Heart right ventricle (tissue), 16 donors: ENCODE measurements at places on chromosomes 5 and 9.

- DNase-seq = no peak
Measured at GRCh38 chr5:10825897-10826644, 65.0 kb upstream of the DAP start.

GRCh38 chr5:164300295-164300694, 794.9 kb downstream of the MAT2B start:
- DNase-seq = no peak

DNA sequence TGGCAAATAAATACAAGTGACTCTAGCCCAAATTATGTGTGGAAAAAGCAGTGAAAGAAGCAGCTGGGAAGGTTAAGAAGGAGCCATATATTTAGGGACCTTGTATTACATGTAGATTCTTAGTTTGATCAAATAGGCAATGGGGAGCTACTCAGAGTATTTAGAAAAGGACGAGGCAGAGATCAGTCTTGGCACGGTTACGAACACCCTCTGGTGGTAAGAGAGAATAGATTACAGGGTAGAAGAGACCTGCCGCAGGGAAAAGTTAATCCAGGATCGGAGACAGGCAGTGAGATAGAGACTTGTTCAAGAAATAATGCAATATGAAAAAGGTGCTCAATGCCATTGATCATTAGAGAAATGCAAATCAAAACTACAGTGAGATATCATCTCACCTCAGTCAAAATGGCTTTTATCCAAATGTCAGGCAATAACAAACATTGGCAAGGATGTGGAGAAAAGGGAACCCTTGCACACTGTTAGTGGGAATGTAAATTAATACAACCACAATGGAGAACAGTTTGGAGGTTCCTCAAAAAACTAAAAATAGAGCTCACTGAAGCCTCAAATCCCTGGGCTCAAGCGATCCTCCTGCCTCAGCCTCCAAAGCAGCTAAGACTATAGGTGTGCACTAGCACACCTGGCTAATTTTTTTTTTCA, 12.0 kb downstream of the INIP start:
- DNase-seq = peak; percentile 19

GRCh38 chr5:100424787-100425186, 110.4 kb upstream of the FAM174A start:
- no peak for DNase-seq

DNA sequence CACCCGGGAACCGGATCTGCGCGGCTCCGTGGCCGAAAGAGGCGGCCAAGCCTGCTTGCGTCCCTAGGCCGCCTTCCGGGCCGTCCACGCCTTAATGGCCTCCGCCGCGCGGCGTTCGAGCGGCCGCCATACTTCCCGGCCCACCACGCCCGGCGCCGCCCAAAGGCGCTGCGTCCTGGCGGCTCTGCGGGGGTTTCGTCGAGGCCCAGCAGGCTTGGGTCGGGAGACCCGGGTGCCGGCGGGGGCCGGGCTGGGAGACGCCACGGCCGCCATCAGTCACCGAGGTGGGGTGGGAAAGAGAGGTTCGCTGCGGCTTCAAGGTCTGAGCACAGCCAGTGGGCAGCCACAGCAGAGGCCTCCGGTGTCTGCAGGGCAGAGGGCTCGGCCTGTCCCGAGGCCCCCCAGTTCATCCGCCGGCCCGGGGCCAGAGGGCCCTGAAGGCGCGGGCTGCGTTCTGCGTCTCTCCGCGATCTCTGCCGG, 545.8 kb upstream of the CDH10 start:
- no peak for DNase-seq

DNA sequence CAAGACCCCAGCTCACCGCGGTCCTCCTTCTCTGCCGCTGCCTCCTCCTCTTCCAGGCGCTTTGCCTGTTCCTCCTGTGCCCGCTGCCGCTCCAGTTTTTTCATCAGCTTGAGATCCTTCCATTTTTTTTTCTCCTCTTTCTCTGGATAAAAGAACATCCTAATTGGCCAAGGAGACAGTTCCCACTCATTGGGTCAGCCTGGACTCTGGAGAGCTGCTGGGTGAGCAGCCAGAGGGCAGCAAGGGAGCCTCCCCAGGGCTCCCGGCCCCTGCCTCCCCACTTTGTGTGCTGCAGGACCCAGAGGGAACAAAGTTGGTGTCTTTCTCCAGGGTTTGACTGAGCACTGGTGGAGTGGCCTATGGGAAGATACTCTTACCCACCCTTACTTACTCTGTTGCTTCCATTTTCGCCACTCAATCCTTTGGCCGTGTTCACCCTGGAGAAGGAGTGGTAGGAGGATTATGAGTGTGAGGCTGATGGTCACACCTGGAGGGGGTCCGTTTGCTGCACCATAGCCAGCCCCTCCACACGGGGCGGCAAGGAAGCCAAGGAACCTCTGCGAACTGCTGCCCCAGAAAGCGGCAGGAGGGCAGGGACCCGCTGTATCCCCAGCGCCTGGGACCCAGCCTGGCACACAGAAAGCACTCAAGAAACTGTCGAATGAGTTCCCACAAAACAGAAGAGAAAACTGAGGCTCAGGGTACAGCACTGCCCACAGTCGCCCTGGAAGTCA, 708 bp downstream of the SPOUT1 start:
- DNase-seq = no peak

DNA sequence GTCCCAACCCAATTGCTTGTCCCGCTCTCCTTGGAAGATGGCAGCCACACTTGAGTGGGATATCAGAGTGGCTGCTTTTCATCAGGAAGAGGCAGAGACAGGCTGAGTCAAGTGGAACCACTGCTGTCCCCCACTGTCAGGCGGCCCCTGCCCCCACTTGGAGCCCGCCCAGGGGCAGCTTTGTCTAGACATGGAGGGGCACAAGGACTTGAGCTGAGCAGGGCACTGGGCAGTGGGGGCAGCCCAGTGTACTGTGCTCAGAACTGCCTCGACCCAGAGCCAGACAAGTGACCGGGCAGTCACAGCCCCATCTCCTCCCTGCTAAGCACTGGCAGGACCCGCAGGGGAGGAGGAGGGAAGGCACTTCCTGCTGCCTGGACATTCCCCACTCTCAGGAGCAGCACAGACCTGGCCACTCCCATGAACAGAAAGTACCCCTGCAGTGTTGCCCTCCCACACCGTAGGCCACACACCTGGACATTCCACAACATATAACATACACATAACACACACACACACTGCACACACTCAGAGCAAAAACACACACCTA, 91.0 kb downstream of the MRPL36 start:
- DNase-seq = no peak

DNA sequence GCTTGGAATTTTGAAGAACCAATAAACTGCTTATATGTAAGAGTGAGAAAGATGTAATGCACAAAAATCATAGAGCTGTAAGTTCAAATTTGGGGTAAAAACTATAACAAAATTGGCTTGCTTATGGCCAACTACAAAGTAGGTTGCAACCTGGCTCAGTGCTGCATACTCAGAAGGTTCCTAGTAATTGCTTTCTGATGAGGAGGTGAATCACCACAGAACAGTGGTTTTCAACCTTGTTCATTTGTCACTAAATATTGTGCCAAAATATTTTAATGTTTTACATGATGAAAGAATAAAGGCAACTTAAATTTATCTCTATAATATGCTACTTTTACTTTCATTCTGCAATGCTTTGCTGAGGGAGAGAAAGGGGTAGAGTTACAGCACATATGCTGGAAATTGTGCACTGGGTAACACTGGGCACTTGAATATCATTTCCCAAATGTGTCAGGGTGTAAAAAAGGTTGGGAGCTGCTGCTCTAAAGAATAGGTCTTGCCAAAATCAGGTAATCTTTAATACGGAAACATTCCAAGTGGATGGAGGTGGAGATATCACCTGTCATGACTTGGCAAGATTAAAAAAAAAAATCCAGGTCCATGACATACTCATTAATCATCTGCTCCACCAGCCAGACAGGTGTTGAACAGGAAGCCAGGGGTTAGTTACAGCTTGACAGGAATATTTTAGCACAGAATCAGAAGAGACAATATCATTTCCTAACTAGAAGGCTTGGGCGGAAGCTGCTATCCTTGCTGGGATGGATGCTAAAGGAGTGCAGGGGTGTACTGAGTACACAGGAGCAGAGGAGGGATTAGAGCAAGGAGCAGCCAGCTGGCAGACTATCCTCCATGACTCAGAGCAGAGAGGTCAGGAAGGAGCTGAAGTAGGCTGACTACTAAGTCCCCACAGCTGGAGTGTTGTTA, 34.6 kb upstream of the CCL21 start:
- no peak for DNase-seq

DNA sequence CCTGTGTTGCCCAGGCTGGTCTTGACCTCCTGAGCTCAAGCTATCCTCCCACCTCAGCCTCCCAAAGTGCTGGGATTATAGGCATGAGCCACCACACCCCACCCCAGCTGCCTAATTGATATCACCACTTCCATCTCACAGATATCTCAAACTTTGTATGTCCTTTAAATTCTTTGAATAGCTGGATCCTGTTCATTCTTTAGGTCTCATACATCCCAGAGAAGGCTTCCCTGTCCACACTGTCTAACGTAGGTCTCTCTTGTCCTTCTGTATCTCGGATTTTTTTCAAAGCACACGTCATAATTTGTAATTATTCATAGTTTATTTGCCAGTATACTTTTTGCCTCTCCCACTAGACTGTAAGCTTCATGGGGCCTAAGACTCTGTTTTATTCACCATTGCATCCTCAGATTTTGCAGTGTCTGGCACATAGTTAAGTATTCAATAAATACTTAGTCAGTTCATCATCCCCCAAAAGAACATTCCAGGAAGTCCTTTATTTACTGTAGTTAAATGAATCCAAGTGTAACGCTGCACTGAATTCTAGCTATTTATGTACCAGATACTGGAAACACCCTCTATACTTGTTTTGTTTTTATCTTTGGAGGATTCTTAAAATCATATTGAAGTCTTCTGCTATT, 10.5 kb downstream of the ARSK start:
- DNase-seq = no peak

- no peak for DNase-seq
Measured at GRCh38 chr9:89536145-89536574, 38.2 kb upstream of the SEMA4D start.

- DNase-seq = no peak
Measured at GRCh38 chr5:104513640-104514072, 951.1 kb upstream of the NUDT12 start.

- DNase-seq = no peak
Measured at GRCh38 chr5:101429241-101429640, 526.2 kb upstream of the ST8SIA4 start.

DNA sequence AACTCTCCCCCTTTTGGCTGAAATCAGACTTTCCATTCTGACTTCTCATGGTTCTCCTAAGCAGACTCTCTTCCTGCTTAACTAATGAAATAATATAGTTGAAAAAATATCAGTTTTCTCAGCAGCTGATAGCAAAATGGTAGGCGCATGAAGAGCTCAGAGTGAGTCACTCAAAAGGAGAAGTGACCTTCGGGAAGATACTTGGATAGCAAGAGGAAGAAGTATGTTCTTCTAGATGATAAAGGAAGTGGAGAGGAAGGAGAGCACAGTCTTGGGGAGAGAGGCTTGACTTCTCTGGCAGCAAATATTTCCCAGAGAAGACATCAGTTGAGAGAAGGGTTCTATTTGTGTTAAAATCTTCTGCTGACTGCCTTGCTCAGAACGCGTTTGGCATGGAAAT, 101.5 kb downstream of the TAF11L14 start:
- DNase-seq = no peak

- no peak for DNase-seq
Measured at GRCh38 chr9:34518110-34518616, 4.6 kb downstream of the ENHO start.
